ENCODE measurements at places on chromosomes 7 and 10.

- DNase-seq: no peak
These were observed 143.0 kb downstream of the LCOR start for GRCh38 chr10:96975136-96975535.

DNA sequence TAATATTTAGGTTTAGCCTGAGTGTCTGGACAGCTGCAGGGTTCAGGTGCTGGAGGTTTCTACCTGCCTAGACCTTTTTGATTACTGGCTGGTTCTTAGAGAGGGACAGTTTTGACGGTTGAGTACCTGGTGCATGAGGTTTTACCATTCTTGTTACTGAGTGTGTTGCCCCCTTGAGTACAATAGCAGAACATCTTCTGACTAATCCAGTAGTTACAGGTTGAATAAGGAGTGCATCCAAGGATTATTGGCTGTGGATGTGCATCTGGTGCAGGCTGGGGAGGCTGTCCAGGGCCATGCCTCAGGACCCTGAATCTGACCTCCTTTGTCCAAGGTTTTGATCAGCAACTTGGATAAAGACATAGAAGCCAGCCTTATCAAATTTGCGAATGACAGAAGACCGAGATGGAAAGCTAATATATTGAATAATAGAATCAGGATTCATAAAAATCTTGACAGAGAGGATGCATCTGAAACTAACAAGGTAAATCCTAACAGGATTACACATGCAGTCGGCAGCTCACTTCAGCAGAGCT lies 23.1 kb downstream of the PLPP4 start:
- DNase-seq: no peak

GRCh38 chr10:88728107-88728763 lies 22.2 kb downstream of the LIPK start:
- no peak for DNase-seq

- DNase-seq: no peak
These were observed 19.1 kb downstream of the TRUB1 start for GRCh38 chr10:114957122-114957521.

- no peak for DNase-seq
These were observed 1.3 kb upstream of the CUEDC2 start for GRCh38 chr10:102433619-102434046.

GRCh38 chr10:110056822-110057221 lies 49.0 kb downstream of the ADD3 start:
- DNase-seq: no peak

DNA sequence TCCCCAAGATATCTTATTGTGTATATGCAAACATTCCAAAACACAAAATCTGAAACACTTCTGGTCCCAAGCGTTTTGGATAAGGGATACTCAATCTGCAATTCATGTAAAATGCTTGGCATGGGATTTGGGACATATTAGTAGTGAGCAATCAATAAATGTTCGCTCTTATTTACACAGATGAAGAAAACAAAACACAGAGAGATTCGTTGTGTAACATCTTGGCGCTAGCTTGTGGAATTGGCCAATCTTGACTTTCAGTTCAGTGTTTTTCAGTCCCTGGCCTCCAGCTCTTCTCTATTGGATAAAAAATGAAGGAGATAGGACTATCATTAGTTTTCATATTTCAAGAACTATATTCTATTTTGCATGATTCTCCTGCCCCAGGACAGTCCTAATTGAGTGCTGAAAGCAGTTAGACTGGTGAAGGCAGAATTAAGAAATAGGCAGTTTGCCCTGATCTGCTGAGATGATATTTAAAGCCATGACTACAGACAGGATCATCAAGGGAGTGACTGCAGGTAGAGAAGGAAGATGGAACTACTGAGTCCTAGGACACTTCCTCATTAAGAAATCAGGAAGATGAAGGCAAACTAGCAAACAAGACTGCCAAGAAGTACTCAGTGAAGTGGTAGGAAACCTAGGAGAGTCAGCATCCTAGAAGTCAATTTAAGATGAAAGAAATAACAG lies 1.8 kb downstream of the PNLIPRP3 start:
- DNase-seq: no peak

GRCh38 chr7:13115855-13116254 lies 428.4 kb downstream of the ARL4A start:
- no peak for DNase-seq

All from CD4-positive, alpha-beta T cell treated with Interleukin-12 subunit alpha and Interleukin-12 subunit beta, for 1 hour (primary cell).